ENCODE measurements at places on chromosomes 1 and 21.
A peak's percentile ranks its signal among the peaks of the same experiment; 100 is the strongest.

- DNase-seq: no peak
Measured at GRCh38 chr1:30185313-30185712, 538.1 kb downstream of the MATN1 start.

GRCh38 chr21:21387916-21388315 lies 389.7 kb downstream of the NCAM2 start:
- no peak for DNase-seq

DNA sequence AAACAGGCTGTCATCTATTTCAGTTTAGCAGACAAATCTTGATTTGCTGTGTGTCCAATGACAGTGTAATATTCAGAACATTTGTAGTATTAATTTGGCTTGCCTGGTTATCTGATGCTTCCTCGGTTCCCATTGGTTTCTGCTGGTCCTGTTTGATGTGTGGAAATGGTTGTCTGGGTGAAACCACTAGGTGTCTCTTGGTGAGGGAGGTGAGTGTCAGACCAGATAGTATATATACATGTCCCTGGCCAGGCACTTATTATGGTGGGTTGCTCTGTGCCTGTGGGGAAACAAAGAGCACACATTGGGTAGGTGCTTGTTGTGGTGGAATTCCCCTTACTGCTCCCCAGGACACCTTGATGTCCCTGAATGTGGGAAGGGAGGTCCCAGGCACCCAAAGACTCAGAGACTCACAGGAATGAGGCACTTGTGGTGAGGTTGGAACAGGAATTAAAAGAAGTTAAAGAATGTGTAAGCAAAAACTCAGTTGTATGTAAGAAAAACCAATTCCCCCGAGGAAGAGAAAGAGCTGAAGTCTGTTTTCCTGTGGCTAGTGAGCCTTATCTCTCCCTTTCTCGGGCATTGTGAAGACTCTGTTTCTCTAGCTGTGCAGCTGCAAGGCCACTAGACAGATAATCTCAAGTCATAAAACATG lies 1519.1 kb downstream of the BRINP3 start:
- DNase-seq: no peak

GRCh38 chr21:16330082-16330907 lies 600.5 kb downstream of the USP25 start:
- no peak for DNase-seq

- DNase-seq: no peak
Measured at GRCh38 chr1:227490478-227490877, 72.9 kb upstream of the ZNF678 start.

DNA sequence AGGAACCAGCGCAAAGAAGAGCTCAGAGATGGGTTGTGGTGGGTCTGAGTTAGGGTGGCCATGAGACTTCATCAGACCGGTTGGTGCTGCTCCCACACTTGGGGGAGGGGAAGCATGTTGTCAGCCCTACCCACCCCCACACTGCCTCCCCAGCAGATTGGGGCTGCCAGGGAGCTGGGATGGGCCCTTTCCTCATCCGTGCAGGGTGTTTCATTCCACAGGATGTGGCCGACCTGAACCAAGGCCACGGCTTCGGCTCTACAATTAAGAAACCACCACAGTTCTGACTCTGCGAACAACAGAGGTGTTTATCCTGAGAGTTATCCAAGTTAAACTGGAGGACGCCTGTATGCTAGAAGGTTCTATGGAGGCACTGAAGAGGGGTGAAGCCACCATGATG lies 171.2 kb downstream of the ETS2 start:
- no peak for DNase-seq

- peak; percentile 49 for DNase-seq
Measured at GRCh38 chr1:234927312-234927970, 201.2 kb downstream of the TOMM20 start.

- no peak for DNase-seq
Measured at GRCh38 chr1:191579019-191579418, 579.2 kb upstream of the RGS18 start.

GRCh38 chr1:226827458-226827857 lies 43.0 kb upstream of the PSEN2 start:
- DNase-seq: peak; percentile 64

- DNase-seq: no peak
Measured at GRCh38 chr1:204647114-204647804, 38.3 kb downstream of the LRRN2 start.

DNA sequence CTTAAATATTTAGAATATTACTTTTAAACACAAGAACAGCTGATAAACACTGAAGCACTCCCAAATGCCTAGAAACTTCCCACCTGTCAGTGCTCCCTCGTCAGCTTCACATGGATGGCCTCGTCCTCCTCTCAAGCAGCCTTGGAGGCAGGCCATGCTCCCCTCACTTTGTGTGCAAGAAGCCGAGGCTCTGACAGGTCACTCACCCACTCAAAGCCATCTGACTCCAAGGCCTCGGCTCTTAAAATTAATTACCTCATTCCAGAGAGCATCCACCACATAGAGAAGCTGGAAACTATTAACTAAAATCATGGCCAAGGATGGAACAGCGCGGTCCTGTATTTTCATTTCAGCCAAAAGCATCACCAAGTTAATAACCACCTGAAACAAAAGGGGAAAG lies 17.8 kb downstream of the LBR start:
- DNase-seq: no peak

- no peak for DNase-seq
Measured at GRCh38 chr1:17849216-17849615, 94.1 kb downstream of the ACTL8 start.

- no peak for DNase-seq
Measured at GRCh38 chr1:193115629-193116227, 6.1 kb upstream of the CDC73 start.

DNA sequence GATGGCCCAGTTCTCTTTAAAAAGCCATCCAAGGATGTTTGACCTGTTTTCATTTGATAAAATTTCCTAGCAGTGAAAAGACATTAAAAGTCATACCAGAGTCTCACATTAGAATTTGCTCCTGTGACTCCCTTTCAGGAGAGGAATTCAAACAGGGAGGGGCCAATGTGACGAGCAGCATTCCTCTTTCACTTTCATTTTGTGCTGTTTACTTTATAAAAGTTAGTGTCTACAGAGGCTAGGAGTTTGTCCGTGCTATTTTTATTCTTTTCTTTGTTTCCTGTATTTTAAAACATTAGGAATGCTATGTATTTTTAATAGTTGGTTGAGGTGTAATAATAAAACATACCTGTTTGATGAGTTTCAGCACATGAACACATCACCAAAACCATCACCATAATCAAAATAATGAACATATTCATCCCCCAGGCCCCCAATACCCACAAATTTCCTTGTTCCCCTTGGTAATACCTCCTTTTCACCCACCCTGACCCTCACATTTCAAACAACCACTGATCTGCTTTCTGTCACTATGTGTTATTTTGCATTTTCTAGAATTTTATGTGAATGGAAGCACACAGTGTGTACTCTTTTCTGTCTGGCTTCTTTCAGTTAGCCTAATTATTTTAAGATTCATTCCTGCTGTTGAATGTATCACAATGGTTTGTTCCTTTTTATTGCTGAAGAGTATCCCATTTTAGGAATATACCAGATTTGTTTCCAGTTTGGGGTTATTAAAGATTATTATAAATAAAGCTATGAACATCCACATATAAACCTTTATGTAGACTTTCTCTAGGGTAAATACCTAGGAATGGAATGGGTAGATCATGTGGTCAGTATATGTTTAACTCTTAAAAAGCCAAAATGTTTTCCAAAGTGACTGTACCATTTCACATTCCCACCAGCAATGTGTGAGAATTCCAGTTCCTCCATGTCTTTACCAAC lies 129.5 kb downstream of the TENT5C start:
- DNase-seq: no peak

DNA sequence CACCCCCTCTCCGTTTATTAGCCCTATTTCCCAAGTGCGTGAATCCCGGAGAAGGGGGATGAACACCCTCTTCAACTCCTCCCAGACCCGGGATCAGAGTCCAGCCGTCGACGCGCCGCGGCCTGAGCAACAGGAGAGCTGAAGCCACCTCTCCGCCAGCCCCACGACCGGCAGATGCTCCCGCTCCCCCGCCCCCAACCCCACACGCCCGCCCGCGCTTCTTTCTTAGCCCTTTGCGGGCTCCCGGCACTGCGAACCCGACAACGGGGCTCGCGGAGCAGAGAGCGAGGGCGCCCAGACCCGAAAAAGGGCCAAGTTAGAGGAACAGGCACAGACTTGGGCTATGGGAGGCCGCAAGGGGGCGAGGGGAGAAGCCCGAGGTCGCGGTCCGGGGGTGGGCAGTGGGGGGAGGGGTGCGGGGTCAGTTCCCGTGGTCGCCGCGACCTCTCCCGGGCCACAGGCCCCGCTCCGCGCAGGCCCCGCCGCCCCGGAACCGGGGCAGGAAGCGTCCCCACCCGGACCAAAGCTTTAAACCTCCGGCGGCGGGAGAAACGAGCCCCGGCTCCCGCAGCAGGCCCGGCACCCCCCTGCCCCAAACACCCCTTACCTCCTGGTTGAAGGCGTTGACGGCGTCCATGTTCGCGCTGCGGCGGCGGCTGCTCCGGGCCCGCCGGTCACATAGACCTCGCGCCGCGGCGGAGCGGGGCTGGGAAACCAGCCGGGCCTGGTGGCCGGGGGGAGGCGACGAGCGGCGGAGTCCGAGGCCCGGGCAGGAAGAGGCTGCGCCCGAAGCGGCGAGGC lies 662 bp downstream of the SCAF4 start:
- DNase-seq: peak; percentile 76

DNA sequence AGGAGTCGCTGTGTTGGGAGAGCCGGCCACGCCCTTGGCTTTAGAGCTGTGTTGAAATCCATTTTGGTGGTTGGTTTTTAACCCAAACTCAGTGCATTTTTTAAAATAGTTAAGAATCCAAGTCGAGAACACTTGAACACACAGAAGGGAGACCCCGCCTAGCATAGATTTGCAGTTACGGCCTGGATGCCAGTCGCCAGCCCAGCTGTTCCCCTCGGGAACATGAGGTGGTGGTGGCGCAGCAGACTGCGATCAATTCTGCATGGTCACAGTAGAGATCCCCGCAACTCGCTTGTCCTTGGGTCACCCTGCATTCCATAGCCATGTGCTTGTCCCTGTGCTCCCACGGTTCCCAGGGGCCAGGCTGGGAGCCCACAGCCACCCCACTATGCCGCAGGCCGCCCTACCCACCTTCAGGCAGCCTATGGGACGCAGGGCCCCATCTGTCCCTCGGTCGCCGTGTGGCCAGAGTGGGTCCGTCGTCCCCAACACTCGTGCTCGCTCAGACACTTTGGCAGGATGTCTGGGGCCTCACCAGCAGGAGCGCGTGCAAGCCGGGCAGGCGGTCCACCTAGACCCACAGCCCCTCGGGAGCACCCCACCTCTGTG lies 4.7 kb downstream of the C1orf35 start:
- DNase-seq: peak; percentile 46

GRCh38 chr1:31397360-31398095 lies 15.5 kb upstream of the SERINC2 start:
- DNase-seq: no peak

GRCh38 chr1:153648000-153648643 lies 10.4 kb upstream of the SNAPIN start:
- DNase-seq: no peak

GRCh38 chr1:229012823-229013222 lies 258.1 kb upstream of the RAB4A start:
- no peak for DNase-seq

GRCh38 chr1:147626291-147626690 lies 44.0 kb downstream of the ACP6 start:
- DNase-seq: no peak

Measured in activated CD8-positive, alpha-beta memory T cell treated with anti-CD3 and anti-CD28 coated beads, Interleukin-2, amount 50 U/mL, for 48 hours (primary cell).